ENCODE measurements at places on chromosomes 6 and 20. TPM values are rescaled to one million over a fixed set of nuclear protein-coding genes. Genes with fewer than 3 reads are reported as not detected.

The TSBP1 gene
- total RNA-seq, result not detected

GRCh38 chr20:16671753-16672152, 58.1 kb upstream of the SNRPB2 start:
- H3K27ac ChIP-seq, result no peak overlapping the region
- DNase-seq, result no peak
- H3K36me3 ChIP-seq, result no peaks in the 10 kb centered on the region
- H3K4me3 ChIP-seq, result no peak overlapping the region

The SEL1L2 gene
- not detected for total RNA-seq

The HTR1B gene
- not detected for total RNA-seq

- peaks cover 8% of the 10 kb centered on the region for H3K4me1 ChIP-seq
- DNase-seq, result no peak
- no peak overlapping the region for H3K27ac ChIP-seq
- H3K4me3 ChIP-seq, result no peak overlapping the region
- peaks cover 18% of the 10 kb centered on the region for H3K27me3 ChIP-seq
These were observed 5.3 kb upstream of the CSNK2A1 start for GRCh38 chr20:548906-549305.

DNA sequence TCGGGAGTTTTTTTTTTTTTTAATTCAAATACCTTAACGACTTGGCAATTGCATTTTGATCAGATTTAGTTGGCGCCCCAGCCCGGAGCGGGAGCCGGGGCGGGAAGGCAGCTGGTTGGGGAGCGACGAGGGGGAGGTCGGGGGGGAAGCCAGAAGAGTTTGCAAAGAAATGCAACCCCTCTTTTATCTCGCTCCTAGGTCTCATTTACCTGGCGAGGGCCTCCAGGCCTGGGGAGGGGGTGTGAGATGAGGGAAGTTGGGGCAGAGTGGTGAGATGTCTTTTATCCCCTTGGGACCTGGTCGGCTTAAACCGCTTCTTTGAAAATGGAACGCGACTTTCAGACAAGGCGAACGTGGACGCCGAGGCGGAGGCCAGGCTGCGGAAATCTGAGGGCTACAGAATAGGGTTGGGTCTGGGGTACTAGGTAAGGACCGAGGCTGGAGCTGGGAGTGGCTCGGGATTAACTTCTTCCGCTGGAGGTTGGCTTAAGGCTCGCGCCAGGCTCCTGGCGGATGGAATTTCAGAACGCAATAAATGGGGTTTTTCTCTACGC, 40.3 kb downstream of the NCR2 start:
- H3K27me3 ChIP-seq, result peaks cover 72% of the 10 kb centered on the region
- peaks cover 35% of the 10 kb centered on the region for H3K4me1 ChIP-seq
- no peak overlapping the region for H3K4me3 ChIP-seq
- no peak overlapping the region for H3K27ac ChIP-seq

GRCh38 chr6:41939176-41939847, 2.3 kb downstream of the CCND3 start:
- H3K27me3 ChIP-seq, result no peaks in the 10 kb centered on the region
- DNase-seq, result peak; percentile 70
- H3K4me1 ChIP-seq, result peaks cover 55% of the 10 kb centered on the region
- peaks cover 62% of the 10 kb centered on the region for H3K36me3 ChIP-seq
- H3K4me3 ChIP-seq, result peak overlapping the region; percentile 99

DNA sequence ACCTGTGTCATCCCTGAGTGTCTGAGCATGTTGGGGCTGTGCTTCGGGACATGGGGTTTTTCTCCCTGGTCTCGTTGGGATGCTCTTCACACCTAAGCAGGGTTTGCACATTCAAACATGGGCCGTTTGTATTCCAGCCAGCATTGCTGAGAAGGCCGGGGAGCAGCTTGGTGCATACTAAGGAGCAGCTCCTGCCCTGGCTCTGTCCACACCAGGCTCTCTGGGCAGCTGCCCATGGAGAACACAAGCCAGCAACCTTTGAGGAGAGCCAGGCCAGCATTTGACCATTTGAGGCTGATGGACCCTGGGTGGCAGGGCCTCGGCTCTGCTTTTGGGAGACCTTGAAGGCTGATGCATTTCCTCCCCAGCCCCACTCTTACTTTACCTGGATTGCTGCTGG, 92.1 kb downstream of the PHACTR3 start:
- no peak overlapping the region for H3K27ac ChIP-seq
- H3K4me1 ChIP-seq, result no peaks in the 10 kb centered on the region
- H3K4me3 ChIP-seq, result no peak overlapping the region
- H3K36me3 ChIP-seq, result no peaks in the 10 kb centered on the region
- no peak for DNase-seq
- peaks cover 6% of the 10 kb centered on the region for H3K27me3 ChIP-seq

- H3K4me1 ChIP-seq, result peaks cover 14% of the 10 kb centered on the region
- DNase-seq, result no peak
- peaks cover 3% of the 10 kb centered on the region for H3K36me3 ChIP-seq
- H3K27me3 ChIP-seq, result no peaks in the 10 kb centered on the region
These were observed 21.2 kb downstream of the KIF16B start for GRCh38 chr20:16552015-16552414.

GRCh38 chr6:75135450-75135849, 70.4 kb downstream of the COL12A1 start:
- no peaks in the 10 kb centered on the region for H3K4me1 ChIP-seq
- no peak overlapping the region for H3K4me3 ChIP-seq
- H3K36me3 ChIP-seq, result no peaks in the 10 kb centered on the region

DNA sequence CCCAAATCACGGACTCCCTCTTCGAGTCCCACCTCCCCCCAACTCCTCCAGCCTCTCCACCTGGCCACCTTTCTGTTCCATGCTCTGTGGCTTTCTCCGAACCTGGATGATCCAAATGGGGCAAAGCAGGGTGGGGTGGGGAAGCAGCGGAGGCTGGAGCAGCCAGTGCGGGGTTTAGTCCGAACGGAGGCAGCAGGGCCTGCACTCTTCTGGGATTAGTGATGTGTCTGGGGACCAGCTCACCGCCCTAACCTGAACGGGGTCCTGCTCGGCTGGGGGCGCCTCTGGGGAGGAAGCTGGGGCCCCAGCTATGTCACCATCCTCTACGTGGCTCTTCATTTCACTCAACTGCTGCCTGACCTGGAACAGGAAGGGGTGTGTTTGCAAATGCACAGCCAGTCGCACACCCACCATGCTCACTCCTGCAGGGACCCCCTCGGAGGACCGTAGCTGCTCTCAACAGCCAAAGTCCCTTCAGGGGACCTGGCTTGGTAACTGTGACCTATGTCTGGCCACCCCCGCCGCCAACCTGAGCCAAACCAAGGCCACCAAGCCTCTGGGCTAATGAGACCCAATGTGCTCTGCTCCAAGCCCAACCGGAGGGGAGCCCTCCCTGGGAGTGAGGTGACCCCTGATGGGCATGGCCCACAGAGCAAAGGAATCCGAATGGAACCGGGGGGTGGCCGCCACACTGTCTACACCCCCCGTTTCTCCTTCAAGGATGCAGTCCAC, 46.8 kb downstream of the DSTN start:
- peaks cover 13% of the 10 kb centered on the region for H3K4me1 ChIP-seq
- peak; percentile 8 for DNase-seq
- peaks cover 7% of the 10 kb centered on the region for H3K36me3 ChIP-seq
- no peaks in the 10 kb centered on the region for H3K27me3 ChIP-seq
- no peak overlapping the region for H3K27ac ChIP-seq

The C6orf118 gene
- not detected for total RNA-seq

- peaks cover 12% of the 10 kb centered on the region for H3K36me3 ChIP-seq
- peak; percentile 83 for DNase-seq
- peaks cover 13% of the 10 kb centered on the region for H3K4me1 ChIP-seq
- peak within 1 kb of the TSS; percentile 61 for H3K4me3 ChIP-seq
- no peaks in the 10 kb centered on the region for H3K27me3 ChIP-seq
These were observed at the start of gene RSPH9 for GRCh38 chr6:43644940-43645612. Gene RSPH9 (plus strand): TSS chr6:43645036. CDS start chr6:43645099, 63 bp downstream.

DNA sequence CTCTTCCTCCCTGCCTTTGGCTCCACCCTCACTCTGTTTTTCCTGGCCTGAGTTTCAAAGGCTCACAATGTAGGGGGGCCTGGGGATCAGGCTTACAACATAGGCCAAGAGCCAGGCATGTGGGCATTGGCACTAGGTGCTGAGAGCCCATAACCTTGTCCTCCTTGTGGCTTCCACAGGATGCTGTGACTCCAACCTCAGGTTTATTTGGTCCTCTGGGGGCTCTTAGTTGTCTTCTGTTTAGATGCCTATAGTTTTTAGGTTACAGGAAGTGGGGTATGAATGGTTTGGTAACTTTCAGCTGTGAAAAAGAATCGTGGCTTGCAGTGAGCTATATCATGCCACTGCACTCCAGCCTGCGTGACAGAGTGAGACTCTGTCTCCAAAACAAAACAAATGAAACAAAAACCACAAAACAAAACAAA, 25.6 kb downstream of the MMP24 start:
- peaks cover 13% of the 10 kb centered on the region for H3K4me1 ChIP-seq
- H3K27me3 ChIP-seq, result no peaks in the 10 kb centered on the region
- peak; percentile 40 for DNase-seq
- H3K27ac ChIP-seq, result peak overlapping the region; percentile 76

The CD93 gene
- 1.8 TPM for total RNA-seq

The FNDC11 gene
- total RNA-seq, result 0.55 TPM

- DNase-seq, result no peak
- no peaks in the 10 kb centered on the region for H3K36me3 ChIP-seq
- H3K4me1 ChIP-seq, result peaks cover 7% of the 10 kb centered on the region
- no peak overlapping the region for H3K4me3 ChIP-seq
- peaks cover 26% of the 10 kb centered on the region for H3K27me3 ChIP-seq
These were observed 2.2 kb upstream of the ARHGAP40 start for GRCh38 chr20:38599410-38599882.

Data from activated CD4-positive, alpha-beta memory T cell treated with anti-CD3 and anti-CD28 coated beads for 36 hours (primary cell).